ENCODE measurements at places on chromosomes 2 and 18.

- no peak for DNase-seq
Observed at GRCh38 chr18:33924576-33924975, 300.1 kb downstream of the NOL4 start.

DNA sequence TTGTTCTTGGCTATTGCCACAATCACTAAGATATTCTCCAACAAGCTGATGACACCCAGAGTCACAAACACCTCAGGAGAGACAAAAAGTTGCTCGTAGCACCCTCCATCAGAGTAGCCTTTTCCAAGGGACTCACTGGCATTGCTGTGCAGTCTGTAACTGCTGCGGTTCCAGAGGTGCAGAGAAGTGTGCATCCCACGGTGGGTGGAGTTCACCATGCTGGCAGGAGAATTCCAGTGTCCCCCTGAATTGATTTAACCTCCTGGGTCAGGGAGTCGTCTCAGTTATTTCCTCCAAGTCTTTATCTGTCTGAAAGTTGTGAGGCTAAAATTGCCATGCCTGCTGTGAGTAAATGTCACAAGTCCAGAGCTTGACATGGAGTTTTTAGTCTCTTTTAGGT, 443 bp downstream of the MC4R start:
- no peak for DNase-seq

GRCh38 chr2:65046633-65047407, 9.4 kb upstream of the CEP68 start:
- DNase-seq: no peak

DNA sequence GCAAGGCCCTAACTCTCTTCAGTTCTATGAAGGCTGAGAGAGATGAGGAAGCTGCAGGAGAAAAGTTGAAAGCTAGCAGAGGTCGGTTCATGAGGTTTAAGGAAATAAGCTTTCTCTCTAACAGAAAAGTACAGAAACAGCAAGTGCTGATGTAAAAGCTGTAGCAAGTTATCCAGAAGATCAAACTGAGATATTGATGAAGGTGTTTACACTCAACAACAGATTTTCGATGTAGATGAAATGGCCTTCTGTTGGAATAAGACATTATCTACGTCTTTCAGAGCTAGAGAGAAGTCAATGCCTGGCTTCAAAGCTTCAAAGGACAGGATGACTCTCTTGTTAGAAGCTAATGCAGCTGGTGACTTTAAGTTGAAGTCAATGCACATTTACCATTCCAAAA, 87.4 kb downstream of the PDCL3 start:
- no peak for DNase-seq

DNA sequence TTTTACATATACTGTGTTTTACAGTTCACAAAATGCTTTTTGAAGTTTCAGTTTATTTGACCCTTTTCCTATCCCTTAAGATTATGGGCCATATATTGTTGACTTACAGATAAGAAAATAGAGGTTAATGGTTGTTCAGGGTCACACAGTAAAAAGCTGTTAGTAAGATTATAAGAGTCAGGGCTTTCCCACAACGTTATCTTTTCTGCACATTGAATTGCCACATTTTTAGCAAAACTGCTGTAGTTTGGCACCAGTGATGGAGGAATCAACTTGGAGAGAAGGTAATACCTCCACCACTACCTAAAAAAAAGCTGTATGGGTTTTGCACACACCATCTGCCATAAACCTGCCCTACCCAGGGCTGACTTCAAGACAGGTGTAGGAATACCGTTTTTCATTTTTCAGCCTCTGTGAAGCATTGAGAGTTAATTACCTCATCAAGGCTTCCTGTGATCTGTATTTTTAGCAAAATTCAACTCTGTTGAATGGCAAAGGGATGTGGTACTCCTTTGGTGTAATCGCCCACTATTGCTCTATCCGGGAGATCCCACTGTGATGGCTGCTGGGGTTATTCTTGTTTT, 5.0 kb downstream of the SOWAHC start:
- DNase-seq: no peak

DNA sequence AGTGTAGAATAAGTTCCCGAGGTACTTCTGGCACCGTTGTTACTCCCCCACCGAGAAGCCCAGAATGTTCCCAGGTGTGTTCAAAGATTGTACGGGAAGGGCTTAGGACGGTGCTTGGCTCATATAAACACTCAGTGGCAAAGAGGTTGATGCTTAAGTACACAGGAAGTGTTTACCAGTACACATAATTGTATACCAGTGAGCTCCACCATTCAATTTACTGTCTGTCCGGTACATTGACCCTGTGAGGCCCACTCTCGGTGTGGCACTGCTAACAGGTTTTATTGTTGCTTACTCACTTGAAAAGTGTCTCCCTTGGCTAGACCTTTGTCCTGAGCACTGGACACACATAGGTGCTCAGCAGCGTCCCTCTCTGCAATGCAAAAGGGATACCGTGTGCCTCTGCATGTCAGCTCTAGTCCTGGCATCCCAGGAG, 191.0 kb downstream of the NEDD4L start:
- no peak for DNase-seq

GRCh38 chr18:55430026-55430425, 158.0 kb downstream of the TCF4 start:
- DNase-seq: no peak

GRCh38 chr2:119333360-119333759, 33.3 kb downstream of the C2orf76 start:
- DNase-seq: no peak

- DNase-seq: no peak
Observed at GRCh38 chr2:74201596-74201995, 3.2 kb downstream of the MTHFD2 start.

DNA sequence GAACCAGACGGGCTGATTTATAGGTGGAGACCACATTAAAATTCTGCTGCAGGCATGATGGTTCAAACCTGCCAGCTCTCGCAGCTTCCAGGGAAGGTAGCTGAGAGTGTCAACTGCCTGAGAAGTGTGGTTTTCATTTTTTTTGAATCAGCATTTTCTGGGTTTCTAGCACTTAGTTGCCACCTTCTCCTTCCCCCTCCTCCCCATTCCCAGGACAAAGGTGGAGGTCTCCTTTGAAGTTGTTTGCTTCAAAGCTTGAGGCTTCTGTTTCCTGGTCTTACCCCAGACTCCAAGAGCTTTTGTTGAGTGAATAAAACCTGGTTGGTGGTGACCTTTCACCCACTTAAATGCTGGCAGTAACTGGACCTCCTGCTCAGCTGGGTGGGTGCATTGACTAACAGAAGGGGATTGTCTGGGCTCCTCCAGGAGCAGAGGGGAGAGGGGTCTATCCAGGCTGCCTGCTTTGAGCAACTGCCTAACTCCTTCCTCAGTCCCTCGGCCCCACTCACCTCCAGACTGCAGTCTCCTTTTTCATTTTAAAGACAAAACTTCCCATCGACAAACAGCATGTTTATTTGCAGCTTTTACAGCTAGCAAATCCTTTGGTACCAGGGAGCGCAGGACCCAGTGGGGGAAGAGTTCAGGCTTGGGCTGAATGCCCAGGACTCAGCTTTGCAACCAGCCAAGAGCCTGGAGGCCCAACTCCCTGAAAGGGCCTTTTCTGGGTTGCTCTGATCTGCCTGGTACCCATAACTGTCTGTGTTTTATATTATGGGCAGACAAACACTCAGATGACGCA, 3.5 kb downstream of the RHOB start:
- no peak for DNase-seq

Data from SIG-M5 (cell line).